Kidney (tissue), 22 donors: ENCODE measurements at places on chromosomes 4 and X. TPM values are rescaled to one million over a fixed set of nuclear protein-coding genes. Genes with fewer than 3 reads are reported as not detected.

DNA sequence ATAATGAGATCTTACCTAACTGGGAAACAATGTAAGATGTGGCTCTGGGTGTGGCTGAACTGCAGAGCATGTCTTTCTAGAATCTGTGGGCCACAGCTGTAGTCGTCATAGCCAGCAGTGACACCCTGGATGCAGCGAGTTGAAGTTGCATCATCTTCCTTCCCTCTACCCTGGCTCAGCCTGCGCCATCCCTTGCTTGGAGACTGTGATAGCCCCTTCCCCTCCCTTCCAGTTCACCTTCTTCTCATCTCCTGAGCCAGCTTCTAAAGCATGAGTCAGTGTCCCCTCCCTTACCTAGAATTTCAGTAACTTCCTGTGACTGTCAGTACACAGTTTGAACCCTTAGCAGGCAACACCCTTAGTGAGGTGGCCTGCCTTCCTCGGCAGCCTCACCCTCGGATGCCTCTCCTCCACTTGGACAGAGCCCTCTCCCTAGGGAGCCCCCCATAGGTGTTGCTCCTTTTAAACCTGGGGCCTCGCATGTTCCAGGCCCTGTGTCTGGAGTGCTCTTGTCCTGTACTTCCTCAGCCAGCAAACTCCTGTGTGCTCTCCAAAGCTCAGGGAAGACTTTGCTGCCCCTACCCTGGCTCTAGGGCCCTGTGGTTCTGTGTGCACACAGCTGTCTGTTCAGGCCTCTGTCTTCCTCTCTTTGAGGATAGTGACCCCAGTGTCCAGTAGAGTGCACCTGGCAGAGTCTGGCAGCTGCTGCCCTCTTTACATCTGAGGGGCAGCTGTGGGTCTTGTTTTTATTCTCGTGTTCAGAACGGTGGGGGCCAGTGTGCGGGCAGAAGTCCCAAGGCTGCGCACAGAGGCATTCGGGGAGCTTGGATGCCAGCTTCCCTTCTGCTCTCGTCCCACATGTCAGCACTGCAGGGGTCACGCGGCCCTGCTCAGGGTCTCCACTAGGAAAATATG is 43.7 kb upstream of the TADA2B start:
- DNase-seq, result no peak

GRCh38 chrX:73766431-73766795 is 203.4 kb downstream of the CHIC1 start:
- DNase-seq, result no peak

GRCh38 chr4:94932366-94932765 is 174.6 kb downstream of the BMPR1B start:
- DNase-seq, result no peak

Gene UGT2B11
- total RNA-seq, result not detected

Gene PRDM5
- total RNA-seq, result 9.1 TPM
